NB4 (cell line): ENCODE measurements at places on chromosomes 13 and 19.

DNA sequence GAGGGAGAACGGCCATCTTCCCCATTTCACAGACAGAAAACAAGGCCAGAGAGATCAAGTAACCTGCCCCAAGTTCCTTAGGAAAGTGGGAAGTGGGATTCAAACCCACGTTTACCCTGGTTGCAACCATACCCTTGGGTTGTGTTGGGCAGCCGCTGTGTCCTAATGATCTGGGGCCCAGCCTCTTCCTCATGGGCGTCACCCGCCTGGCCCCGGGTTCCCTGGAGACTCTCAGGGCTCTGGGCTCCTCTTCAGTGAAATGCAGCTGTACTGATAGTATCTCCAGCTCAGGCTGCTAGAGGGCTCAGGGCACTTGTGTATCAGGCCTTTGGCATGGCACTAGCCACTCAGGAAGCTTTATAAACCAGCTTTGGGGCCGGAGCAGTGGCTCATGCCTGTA lies 9.8 kb downstream of the TMED1 start:
- peak; percentile 62 for DNase-seq

DNA sequence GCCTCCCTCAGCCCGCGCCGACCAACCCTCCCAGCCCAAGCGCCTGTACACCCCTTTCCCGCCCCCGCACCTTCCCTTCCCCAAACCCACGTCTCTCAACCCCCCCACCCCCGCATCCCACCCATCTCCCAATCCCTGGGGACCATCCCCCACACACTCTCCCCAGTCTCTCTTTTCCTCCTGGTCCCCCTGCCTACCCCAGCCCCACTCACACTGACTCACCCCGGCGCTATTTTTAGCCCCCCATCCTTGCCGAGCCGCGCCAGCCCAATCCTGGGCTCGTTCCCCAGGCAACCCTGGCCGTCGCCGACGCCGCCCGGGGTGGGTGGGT lies 11.7 kb downstream of the CIC start:
- peak; percentile 76 for DNase-seq

DNA sequence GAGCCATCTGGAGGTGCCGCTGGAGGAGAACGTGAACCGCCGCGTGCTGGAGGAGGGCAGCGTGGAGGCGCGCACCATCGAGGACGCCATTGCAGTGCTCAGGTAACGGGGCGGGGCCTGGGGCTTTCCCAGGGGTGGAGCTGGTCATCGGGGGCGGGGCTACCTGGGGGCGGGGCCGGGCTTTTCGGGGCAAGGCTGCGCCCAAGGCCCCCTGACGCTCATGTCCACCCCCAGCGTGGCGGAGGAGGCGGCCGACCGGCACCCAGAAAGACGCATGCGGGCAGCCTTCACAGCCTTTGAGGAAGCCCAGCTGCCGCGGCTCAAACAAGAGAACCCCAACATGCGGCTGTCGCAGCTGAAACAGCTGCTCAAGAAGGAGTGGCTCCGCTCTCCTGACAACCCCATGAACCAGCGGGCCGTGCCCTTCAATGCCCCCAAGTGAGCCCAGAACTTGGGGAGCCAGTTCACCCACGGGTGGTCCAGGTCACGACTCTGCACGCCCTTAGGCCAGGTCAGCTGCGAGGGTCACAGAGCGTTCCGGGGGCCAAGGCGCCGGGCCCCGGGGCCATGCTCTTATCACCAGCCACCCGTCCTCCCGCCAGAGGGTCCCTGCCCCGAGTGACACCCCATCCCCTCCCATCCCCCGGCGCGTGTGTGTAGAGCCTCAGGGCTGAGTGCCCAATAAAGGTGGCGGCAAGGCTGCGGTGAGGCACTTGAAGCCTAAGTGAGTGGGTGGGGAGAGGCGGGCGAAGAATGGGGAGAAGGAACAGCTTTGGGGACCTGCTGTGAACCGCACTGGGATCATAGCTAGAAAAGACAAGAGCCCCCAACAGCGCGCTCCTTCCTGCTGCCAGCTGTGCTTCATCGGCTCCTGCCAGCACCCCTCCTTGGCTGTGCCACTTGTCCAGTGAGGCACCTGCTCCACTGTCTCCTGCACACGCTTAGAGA lies 10.7 kb downstream of the CCDC124 start:
- DNase-seq: no peak

- DNase-seq: no peak
Observed at GRCh38 chr19:16525751-16526481, 16.3 kb downstream of the CHERP start.

- DNase-seq: no peak
Observed at GRCh38 chr13:67769987-67770341, 539.8 kb upstream of the PCDH9 start.

GRCh38 chr19:51800473-51801244 lies 5.7 kb downstream of the FPR3 start:
- DNase-seq: no peak

- no peak for DNase-seq
Observed at GRCh38 chr19:30338041-30338456, 34.1 kb upstream of the ZNF536 start.

DNA sequence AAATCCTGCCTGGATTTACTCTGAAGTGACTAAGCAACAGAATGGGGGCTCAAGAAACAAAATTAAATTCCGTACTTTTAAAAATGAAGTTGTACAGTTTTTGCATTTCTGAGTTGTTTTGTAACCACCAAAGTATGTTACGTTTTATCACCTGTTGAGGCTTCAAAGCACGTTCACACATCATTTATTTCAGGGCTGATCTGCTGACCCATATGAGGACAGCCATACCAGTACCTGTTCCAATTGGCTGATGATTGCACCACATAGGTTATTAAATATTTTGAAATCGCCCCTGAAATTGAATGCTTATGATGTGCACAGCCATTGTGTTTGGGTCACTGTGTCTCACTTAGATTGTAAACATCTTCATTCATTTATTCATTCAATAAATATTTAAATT lies 72.0 kb upstream of the FLT1 start:
- DNase-seq: no peak
